Activated CD8-positive, alpha-beta memory T cell treated with anti-CD3 and anti-CD28 coated beads, Interleukin-2, amount 10 ng/mL, durations not matched to agents 7 days and 5 days (primary cell): ENCODE measurements at places on chromosomes 13 and 19. TPM values are rescaled to one million over a fixed set of nuclear protein-coding genes. Genes with fewer than 3 reads are reported as not detected.

Gene SRRM5
- 0.79 TPM for total RNA-seq

Gene TPTE2
- total RNA-seq: not detected

Gene ICAM5
- 0.41 TPM for total RNA-seq

Gene PABPC3
- total RNA-seq: 0.20 TPM

Gene IFT88
- total RNA-seq: 5.4 TPM

Gene PAN3
- 34.1 TPM for total RNA-seq

Gene RXFP2
- total RNA-seq: not detected

Gene SBK2
- total RNA-seq: not detected

Gene ZNF497
- 0.91 TPM for total RNA-seq

Gene ZNF799
- total RNA-seq: 4.6 TPM

Gene RPS28
- 1,333 TPM for total RNA-seq

Gene COMMD6
- 97.6 TPM for total RNA-seq

Gene TMEM59L
- not detected for total RNA-seq

Gene TMEM161A
- total RNA-seq: 22.0 TPM

Gene PSG2
- total RNA-seq: not detected

Gene FUT1
- 0.06 TPM for total RNA-seq

Gene LHFPL6
- 2.6 TPM for total RNA-seq

Gene METTL21C
- total RNA-seq: not detected

DNA sequence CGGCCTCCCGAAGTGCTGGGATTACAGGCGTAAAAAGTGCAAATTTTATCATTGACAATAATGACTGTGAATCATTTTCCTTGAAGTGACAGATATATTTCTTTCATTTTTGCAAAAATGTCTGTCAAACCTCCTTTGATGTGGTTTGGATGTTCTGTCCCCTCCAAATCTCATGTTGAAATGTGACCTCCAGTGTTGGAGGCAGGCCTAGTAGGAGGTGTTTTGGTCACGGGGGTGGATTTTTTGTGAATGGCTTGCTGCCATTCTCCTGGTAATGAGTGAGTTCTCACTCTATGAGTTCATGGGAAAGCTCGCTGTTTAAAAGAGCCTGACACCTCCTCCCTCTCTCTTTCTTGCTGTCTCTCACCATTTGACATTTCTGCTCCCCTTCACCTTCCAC is 5.5 kb upstream of the SLC1A6 start:
- H3K4me3 ChIP-seq: no peak overlapping the region
- no peaks in the 10 kb centered on the region for H3K36me3 ChIP-seq
- peaks cover 14% of the 10 kb centered on the region for H3K27me3 ChIP-seq
- DNase-seq: no peak

GRCh38 chr19:6988257-6988656 is 33.0 kb downstream of the MBD3L2B start:
- peaks cover 9% of the 10 kb centered on the region for H3K36me3 ChIP-seq
- no peak overlapping the region for H3K27ac ChIP-seq
- H3K4me3 ChIP-seq: no peak overlapping the region
- no peak for DNase-seq
- no peaks in the 10 kb centered on the region for H3K4me1 ChIP-seq

GRCh38 chr13:48590141-48590901 is 57.4 kb upstream of the RCBTB2 start:
- DNase-seq: no peak
- H3K27me3 ChIP-seq: peaks cover 2% of the 10 kb centered on the region
- no peak overlapping the region for H3K4me3 ChIP-seq
- peaks cover 16% of the 10 kb centered on the region for H3K4me1 ChIP-seq
- no peak overlapping the region for H3K27ac ChIP-seq

DNA sequence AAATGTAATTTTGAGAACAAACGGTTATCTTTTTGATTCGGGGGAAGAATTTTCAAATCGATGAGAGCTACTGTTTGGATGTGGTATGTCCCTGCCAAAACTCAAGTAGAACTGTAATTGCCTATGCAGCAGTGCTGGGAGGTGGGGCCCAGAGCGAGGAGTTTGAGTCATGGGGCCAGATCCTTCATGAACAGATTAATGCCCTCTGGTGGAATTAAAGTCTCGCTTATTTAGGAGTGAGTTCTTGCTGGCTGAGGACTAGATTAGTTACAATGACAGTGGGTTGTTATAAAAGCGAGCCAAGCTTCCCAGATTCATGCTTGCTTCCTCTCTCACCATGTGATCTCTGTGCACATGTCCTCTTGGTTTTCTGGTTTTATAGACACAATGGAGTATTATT is 11.8 kb upstream of the PRR20A start:
- H3K36me3 ChIP-seq: no peaks in the 10 kb centered on the region
- no peaks in the 10 kb centered on the region for H3K4me1 ChIP-seq

- H3K36me3 ChIP-seq: no peaks in the 10 kb centered on the region
- no peak overlapping the region for H3K4me3 ChIP-seq
- no peak overlapping the region for H3K27ac ChIP-seq
- peaks cover 9% of the 10 kb centered on the region for H3K27me3 ChIP-seq
These were observed 299.5 kb downstream of the NALCN start for GRCh38 chr13:101116826-101117225.

DNA sequence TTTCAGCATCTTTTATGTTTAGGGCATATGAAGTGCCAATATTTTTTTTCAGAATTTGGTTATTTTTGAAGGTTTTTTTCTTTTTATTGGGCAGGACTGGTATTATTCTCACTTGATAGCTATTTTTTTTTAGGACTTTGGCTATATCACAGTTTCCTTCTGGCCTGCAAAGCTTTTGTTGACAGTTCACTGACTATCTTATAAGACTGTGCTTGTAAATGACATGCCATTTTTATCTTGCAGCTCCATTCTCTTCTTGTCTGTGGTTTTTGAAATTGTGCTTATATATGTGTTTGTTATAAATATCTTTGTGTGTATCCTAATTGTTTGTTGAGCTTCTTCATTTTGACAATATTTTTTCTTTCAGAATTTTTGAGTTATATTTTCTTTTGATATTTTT is 26.4 kb upstream of the ZNF431 start:
- H3K4me1 ChIP-seq: no peaks in the 10 kb centered on the region
- no peak overlapping the region for H3K4me3 ChIP-seq
- no peak for DNase-seq
- H3K27ac ChIP-seq: no peak overlapping the region
- peaks cover 85% of the 10 kb centered on the region for H3K36me3 ChIP-seq

DNA sequence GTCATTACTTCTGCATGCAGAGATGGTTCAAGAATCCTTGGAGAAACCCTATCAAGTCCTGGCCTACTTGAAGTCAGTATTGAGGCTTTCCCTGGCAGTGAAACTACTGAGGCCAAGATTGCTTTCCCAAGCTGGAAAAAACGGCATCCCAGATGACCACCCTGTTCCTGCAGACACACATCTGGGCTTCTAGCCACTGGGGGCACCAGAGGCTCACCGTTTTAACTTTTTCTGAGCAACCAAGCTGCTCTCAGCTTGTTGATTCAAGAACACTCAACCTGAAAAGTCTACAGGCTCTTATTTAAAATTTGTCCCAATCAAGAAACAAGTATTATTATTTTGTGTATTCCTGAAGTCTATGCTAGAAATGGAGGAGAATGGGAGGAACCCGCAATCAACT is 66.6 kb downstream of the SPRYD7 start:
- no peaks in the 10 kb centered on the region for H3K4me1 ChIP-seq
- DNase-seq: no peak
- peaks cover 2% of the 10 kb centered on the region for H3K36me3 ChIP-seq
- H3K27ac ChIP-seq: no peak overlapping the region
- H3K27me3 ChIP-seq: peaks cover 4% of the 10 kb centered on the region

GRCh38 chr13:73467125-73467524 is 408.3 kb downstream of the KLF5 start:
- no peak overlapping the region for H3K27ac ChIP-seq
- peaks cover 4% of the 10 kb centered on the region for H3K27me3 ChIP-seq
- no peaks in the 10 kb centered on the region for H3K36me3 ChIP-seq

GRCh38 chr19:367561-367960 is 23.0 kb upstream of the MIER2 start:
- H3K4me1 ChIP-seq: no peaks in the 10 kb centered on the region
- no peak for DNase-seq
- H3K4me3 ChIP-seq: no peak overlapping the region
- H3K36me3 ChIP-seq: no peaks in the 10 kb centered on the region
- H3K27me3 ChIP-seq: peaks cover 2% of the 10 kb centered on the region
- H3K27ac ChIP-seq: no peak overlapping the region

GRCh38 chr13:108586826-108587225 is 42.6 kb upstream of the MYO16 start:
- DNase-seq: no peak
- H3K36me3 ChIP-seq: no peaks in the 10 kb centered on the region
- H3K4me3 ChIP-seq: no peak overlapping the region

GRCh38 chr13:95834134-95834765 is 157.3 kb downstream of the DNAJC3 start:
- DNase-seq: peak; percentile 68
- H3K4me3 ChIP-seq: no peak overlapping the region
- no peak overlapping the region for H3K27ac ChIP-seq
- peaks cover 18% of the 10 kb centered on the region for H3K27me3 ChIP-seq

DNA sequence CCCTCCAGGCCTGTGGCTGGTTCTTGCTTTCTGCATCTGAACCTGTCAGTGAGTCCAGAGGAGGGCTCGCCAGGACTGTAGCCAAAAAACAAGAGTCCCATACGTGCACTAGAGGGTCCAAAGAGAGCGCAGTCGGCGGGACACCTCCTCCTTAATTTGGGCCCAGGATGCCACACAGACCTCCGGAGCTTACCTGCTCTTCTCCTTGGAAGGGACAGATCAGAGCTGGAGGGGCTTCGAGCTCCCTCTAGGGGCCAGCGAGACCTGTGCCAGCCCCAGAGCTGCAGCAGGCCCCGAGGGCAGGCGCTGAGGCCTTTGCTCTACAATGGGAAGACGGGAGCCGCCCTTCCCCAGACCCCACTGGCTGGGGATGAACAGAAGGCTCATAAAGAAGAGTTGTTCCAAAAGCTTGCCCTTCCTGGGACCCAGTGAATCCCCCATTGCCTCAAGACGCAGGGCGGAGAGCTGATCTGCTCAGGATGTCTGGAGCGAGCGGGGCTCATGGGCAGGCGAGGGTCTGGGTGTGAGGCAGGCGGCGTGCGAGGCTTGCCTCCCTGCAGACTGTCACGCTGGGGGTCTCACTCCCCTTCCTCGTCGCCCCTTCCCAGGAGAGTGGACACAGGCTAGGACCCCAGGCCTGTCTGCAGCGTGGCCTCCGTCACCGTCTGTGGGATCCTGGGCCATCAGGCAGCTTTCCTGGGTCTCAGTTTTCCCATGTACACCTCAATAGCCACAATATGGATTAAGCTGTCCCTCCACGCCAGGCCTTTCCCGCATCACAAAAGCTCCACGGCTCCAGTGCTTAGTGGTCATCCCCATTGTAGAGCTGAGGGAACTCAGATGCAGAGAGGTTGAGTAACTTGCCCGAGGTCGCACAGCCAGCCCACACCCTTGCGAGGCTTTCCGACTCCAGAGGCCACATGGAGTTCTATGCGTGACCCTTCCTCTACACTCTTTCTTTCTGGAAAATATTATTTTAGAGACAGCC is 46.9 kb upstream of the VSTM2B start:
- no peaks in the 10 kb centered on the region for H3K4me1 ChIP-seq
- DNase-seq: peak; percentile 39
- H3K27ac ChIP-seq: no peak overlapping the region
- H3K27me3 ChIP-seq: peaks cover 4% of the 10 kb centered on the region

- no peaks in the 10 kb centered on the region for H3K27me3 ChIP-seq
- H3K36me3 ChIP-seq: no peaks in the 10 kb centered on the region
- no peaks in the 10 kb centered on the region for H3K4me1 ChIP-seq
- no peak overlapping the region for H3K4me3 ChIP-seq
These were observed 13.8 kb upstream of the PTPRS start for GRCh38 chr19:5354403-5354802.

DNA sequence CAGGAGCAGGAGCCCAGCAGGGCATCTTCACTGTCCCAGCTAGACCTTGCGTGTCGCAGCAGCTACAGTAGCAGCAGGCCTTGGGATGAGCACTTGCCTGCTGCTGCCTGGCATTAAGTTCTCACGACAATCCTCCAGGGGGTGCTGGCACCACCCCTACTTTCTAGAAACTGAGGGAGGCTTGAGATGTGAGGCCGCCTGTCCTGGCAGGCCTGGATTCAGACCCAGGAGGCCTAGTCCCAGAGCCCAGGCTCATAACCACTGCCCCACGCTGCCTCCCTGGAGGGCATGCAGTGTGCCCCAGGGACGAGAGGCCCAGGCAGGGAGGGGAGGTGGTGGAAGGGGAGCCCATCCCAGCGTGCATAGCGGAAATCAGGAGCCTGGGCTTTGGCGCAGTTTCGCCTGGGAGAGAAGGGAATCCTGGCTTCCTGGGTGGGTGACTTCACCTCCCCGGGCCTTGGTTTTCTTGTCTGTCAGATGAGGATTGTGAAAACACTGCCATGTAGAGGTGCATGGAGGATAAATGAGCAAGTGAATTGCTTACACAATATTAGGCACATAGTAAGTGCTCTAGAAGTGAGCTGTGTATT is 26.1 kb downstream of the PPP5C start:
- peaks cover 22% of the 10 kb centered on the region for H3K4me1 ChIP-seq
- no peak overlapping the region for H3K4me3 ChIP-seq
- no peak for DNase-seq
- H3K36me3 ChIP-seq: peaks cover 23% of the 10 kb centered on the region

GRCh38 chr19:49297403-49297802 is 27.6 kb downstream of the SLC6A16 start:
- no peaks in the 10 kb centered on the region for H3K36me3 ChIP-seq
- H3K27ac ChIP-seq: no peak overlapping the region
- H3K4me3 ChIP-seq: no peak overlapping the region
- DNase-seq: no peak
- H3K4me1 ChIP-seq: no peaks in the 10 kb centered on the region

DNA sequence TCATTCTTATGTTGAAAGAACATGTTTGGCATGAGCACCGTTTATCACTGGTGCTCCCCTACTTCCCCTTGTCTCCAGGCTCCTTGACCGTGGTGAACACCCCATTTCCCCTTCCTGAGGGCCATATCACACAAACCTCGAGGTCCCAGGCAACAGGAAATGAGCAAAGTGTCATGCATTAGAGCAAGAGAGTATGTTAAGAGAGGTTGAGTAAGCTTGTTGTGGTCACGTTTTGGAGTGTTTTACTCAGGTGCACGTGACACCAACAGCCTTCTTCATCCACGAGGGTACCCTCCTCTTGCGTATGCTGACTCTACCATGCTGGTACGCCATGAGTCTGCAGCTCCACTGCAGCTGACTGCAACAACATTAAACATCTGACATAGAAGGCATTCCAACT is 482.2 kb upstream of the NBEA start:
- no peaks in the 10 kb centered on the region for H3K27me3 ChIP-seq
- H3K4me3 ChIP-seq: no peak overlapping the region
- no peak for DNase-seq
- no peak overlapping the region for H3K27ac ChIP-seq
- H3K4me1 ChIP-seq: no peaks in the 10 kb centered on the region

DNA sequence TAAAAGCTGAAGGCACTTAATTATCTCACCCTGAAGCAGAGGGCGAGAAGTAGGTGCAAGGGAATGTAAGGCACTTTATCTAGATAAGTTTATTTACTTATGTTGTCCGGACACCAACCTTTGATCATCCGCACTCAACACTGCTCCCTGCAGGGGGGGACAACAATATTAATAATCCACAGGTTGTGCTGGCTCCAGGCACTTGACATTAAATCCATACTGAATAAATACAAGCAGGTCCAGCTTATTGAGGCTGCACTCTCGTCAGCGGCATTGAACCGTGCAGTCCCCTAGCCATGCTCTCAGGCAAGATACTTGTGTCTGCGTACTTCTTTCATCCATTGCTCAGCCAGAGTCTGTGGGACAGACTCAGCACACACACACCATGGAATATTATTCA is 374.5 kb upstream of the NBEA start:
- DNase-seq: no peak
- H3K36me3 ChIP-seq: no peaks in the 10 kb centered on the region
- H3K27ac ChIP-seq: no peak overlapping the region
- no peak overlapping the region for H3K4me3 ChIP-seq
